ENCODE measurements at places on chromosomes 12 and 14. TPM values are rescaled to one million over a fixed set of nuclear protein-coding genes. Genes with fewer than 3 reads are reported as not detected.
A peak's percentile ranks its signal among the peaks of the same experiment; 100 is the strongest.

DNA sequence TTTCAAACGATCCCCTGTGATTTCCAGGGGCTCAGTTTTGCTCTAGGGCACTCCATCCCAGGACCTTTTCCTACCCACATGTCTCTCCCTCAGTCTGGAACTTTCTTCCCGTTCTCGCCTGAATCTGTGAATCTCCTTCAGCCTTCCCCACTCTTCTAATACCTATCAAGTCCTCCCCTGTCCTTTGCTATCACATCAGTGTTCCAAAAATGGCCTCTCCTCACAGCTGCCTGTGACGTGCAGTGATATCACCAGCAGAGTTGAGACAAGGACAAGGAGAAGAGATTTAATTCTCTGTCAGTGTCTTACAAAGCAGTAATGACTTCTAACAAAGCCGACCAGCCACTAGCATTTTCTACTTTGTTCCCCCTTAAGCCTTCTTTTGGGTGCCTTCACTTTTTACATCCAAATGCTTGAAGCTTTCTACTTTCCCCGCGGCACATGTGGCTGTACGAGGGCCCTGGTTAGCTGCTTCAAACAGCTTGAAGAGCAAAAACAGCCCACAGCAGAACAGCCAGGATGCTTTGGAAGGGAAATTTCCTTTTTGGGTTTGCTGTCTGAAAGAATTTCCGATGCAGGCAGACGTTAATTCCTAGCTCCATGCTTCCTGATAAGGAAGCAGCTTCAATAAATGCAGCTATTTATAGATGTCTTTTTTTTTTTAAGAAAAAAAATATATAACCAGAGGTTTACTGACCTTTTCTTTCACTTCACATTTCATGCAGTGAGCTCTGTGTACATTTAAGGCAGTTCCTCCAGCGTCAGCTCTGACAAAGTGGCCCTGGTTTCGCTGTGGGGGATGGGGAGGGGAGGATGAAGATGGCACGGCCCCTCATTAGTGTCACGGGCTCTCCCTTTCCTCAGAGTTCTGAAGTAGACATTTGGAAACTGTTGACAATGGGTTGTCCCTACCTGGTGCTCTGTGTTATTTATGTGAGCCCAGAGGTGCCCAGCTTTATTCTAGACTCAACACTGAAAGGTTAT is 109.3 kb downstream of the ETV6 start:
- peak; percentile 72 for DNase-seq

Gene OR6C4
- polyA plus RNA-seq, result not detected

GRCh38 chr12:6333566-6333965 is 8.3 kb downstream of the TNFRSF1A start:
- DNase-seq, result no peak

DNA sequence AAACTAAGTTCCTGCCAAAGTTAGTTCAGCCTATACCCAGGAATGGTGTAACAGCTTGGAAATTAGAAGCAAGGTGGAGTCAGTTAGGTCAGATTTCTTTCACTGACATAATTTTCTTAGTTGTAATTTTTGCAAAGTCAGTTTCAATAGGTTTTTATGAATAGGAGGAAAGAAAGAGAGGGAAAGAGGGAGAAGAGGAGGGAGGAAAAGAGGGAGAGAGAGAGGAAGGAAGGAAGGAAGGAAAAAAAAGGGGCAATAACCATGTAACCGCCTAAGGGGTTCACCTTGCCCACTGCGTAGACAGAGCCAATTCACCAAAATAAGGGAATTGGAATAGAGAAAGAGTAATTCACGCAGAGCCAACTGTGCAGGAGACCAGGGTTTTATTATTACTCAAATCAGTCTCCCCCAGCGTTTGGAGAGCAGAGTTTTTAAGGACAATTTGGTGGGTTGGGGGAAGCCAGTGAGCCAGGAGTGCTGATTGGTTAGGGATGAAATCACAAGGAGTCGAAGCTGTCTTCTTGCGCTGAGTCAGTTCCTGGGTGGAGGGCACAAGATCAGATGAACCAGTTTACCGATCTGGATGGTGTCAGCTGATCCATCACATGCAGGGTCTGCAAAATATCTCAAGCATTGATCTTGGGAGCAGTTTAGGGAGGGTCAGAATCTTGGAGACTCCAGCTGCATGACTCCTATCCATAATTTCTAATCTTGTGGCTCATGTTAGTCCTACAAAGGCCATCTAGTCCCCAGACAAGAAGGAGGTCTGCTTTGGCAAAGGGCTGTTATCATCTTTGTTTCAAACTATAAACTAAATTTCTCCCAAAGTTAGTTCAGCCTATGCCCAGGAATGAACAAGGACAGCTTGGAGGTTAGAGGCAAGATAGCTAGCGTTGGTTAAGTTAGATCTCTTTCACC is 126.0 kb upstream of the AMIGO2 start:
- no peak for DNase-seq

Gene NXPH4
- polyA plus RNA-seq, result 0.16 TPM

Gene FIGNL2
- 0.52 TPM for polyA plus RNA-seq
